ENCODE measurements at places on chromosomes 12 and 14.

DNA sequence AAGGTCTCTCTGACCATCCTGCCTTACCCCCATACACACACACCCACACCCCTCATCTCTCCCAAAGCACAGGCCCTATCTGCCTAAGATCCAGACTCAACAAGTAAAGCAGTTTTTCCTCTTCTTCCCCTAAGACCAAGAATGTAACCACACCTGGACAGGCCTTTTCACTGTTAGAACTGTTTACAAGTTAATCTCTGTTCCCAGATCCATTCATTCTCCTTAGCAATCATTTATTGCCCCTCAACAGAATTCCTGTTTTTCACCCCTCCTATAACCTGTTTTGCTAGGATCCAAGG is 1.9 kb upstream of the CIROP start:
- DNase-seq = no peak

- no peak for DNase-seq
Measured at GRCh38 chr12:5232291-5232690, 188.6 kb downstream of the KCNA5 start.

DNA sequence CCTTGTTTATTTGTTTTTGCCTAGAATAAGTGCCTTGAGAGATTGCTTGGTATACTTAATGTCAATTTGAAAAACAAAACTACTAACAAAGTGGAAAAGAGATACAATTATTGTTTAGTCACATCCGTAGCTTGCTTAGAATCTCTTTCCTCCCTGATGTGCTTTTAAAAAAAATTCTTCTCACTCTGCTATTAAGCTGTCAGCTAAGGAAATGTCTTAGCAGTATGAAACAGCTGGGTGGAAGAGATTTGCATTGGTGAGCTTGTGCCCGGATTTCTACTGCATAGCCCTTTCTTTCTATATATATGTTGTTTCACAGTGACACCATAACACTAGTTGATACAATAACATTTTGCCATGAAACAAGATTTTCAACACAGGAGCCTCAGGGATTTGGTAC is 229.4 kb upstream of the RGS6 start:
- no peak for DNase-seq

DNA sequence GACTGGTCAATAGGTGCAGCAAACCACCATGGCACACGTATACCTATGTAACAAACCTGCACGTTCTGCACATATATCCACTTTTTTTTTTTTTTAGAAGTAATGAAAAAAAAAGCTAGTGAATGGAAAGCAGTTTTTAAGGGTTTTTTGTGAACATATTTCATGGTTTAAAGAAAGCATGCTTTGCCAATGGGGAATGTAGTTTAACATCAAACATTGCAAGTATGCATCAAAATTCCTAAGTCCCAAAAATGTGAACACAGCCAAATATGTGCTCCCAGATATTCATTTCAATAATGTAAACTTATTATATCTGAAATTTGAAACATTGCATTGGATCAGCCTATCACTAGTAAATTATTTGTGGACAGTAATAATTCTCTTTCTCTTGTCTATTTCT is 710.4 kb upstream of the FLRT2 start:
- no peak for DNase-seq

GRCh38 chr12:127306604-127307215 is 960.3 kb upstream of the TMEM132C start:
- no peak for DNase-seq

GRCh38 chr12:109759595-109759994 is 46.0 kb downstream of the FAM222A start:
- DNase-seq = no peak

DNA sequence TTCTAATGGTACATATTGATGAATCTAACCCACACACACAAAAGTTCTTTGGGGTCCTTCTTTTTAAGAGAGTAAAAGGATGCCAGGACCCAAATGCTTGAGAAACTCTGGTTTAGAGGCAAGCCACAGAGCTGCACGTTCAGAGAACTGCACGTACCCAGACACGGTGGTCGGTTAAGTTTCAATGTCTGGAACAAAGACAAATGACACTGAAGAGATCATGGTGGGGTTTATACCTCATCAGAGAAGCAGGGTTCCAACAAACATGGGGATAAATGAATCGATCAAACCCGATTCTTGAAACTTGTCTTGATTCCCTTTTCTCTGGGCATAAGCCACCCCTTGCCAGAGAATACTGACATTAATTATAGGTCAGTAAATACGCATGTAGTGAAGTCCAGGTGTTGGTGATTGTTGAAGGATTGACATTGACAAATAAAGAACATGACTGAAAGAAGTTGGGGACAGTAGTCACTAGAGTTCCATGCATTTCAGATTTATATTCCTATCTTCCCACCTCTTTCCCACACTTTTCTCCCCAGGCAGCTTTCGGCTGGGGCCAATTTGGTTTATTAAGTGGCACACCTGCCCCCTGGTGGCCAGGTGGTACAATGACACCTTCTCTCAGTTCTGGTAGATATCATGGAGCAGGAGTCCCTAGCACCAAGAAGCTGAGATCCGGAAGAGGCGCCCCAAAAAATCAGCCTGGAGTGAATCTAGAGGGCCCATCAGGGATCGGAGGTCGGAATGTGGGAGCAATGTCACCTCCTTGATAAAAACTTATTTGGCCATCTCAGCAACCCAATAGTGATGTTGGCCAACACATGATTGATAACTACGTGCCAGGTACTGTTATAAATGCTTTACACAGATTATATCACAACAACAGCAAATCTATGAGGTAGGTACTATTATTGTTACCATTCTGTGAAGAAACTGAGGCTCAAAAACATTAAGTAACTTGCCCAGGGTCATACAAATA is 17.8 kb upstream of the HDAC7 start:
- no peak for DNase-seq

DNA sequence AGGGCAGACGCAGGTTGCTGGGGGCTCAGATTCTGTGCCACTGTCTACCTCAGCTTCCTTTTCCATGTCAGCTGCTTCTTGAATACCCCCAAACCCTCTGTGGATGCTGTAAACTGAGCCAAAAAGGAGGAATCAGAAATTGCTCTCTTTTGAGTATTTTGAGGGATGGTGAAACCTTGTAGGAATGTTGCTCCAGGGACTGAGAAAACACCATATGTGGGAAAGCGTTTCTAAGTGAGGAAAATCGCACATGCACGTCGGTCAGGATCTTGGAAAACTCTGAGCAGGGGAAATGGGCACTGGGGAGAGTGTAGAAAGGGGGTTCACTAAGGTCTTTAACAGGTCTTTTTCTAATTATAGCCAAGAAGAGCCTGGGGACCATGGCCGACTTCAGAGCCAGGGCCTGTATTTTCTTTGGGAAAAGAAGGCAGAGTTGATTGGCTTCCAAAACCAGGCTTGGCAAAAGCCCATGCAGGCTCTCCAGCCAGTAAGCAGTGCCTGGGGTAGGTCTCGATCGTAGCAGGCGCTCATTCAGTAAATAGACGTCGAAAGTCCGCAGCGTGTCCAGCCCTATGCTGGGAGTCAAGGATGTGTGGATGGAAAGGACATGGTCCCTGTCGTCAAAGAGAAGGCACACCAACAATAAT is 58.0 kb downstream of the NTF3 start:
- no peak for DNase-seq

DNA sequence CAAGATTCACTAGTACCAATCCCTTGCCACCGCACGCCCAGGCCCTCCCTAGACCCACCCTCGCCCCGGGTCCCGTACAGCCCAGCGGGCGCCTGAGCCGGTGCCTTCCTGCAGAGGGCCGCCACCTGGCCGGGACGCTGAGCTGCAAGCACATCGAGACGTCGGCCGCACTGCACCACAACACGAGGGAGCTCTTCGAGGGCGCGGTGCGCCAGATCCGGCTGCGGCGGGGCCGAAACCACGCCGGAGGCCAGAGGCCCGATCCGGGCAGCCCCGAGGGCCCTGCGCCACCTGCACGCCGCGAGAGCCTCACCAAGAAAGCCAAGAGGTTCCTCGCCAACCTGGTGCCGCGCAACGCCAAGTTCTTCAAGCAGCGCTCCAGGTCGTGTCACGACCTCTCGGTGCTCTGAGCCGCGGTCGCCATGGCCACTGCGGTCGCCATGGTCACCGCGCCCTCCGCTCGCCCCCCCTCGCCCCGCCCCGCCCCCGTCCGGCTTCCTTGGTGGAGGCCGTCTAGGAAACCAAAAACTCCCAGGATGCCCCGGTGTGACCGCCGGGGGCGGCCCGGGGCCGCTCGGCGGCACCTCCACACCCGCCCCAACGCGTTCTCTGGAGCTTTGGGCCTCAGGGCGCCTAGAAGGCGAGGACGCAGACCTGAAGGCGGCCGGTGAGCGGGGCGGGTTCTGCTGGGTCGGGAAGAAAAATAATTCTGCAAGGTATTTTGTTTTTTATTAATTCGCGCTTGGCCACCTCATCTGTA is 3.7 kb downstream of the REM2 start:
- DNase-seq = peak; percentile 54

DNA sequence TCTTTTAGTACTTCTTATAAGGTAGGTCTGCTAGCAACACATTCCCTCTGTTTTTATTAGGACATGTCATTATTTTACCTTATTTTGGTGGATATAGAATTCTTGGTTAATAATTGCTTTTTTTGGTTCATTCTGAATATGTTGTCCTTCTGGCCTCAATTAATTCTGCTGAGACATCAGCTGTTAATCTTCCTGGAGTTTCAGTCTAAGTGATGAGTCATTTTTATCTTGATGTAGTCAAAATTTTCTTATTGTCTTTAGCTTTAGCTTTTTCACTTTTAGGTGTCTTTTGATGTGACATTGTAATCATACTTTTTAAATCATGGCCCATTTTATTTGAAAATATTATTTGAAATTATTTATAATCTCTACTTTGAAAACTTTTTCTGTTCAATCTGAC is 104.9 kb upstream of the PMCH start:
- DNase-seq = no peak

DNA sequence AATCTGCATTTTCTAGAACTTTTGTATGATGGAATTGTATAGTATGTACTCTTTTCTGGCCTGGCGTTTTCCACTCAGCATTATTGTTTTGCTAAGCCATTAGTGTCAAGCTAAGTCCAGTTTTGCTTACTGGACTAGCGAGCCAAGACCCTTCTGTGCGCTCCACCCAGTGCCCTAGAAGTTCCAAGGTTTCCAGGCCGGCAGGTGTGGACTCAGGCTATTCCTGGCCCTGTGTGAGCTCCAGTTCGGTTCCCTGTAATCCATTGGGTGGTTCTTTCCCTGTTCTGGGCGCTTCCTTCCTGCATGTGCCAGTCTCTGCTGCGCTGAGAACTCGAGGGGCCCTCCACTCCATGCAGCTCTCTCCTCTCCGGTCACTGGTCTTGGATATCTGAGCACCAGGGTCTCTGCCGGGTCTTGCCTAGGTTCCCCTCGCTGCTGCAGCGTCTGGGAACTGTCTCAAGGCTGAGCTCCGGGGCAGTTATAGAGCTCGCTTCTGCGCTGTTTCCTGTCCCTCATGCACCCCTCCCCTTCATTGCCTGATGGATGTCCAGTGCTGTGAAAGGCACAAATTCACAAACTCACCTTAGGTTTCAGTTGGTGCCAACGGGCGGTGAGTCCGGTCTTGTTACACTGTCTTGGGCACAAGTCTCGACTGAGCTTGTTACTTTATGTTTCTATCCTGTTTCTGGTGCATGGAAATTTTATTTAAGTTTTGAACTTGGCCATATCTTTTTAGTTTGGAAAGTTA is 100.8 kb downstream of the ADGRD1 start:
- no peak for DNase-seq

DNA sequence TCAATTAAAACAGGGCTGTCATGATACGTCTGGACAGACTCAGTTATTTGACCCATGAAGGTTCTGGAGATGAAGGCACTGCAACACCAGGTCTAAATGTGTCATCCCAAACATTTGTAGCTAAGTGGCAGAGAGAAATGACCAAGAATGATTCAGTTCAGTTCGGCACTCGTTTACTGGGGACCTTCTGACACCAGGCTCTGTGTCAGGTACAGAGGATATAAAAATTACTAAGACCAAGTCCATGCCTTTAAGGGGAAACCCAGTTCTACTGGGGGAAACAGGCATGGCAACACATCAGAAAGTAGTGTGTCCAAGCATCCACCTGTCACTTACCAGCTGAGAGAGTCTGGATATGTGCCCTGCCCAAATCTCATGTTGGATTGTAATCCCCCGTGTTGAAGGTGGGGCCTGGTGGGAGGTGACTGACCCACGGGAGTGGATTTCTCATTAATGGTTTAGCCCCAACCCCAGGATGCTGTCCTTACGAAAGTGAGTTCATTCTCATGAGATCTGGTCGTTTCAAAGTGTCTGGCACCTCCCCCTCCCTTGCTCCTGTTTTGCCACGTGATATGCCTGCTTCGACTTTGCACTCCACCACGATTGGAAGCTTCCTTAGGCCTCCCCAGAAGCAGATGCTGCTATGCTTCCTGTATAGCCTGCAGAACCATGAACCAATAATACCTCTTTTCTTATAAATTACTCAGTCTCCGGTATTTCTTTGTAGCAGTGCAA is 41.9 kb upstream of the BCL2L14 start:
- no peak for DNase-seq

GRCh38 chr12:122276242-122276641 is 9.9 kb upstream of the VPS33A start:
- no peak for DNase-seq
